ENCODE measurements at places on chromosomes 5 and 9. TPM values are rescaled to one million over a fixed set of nuclear protein-coding genes. Genes with fewer than 3 reads are reported as not detected.

RNF145 gene
- total RNA-seq: 145 TPM

GRCh38 chr5:157888814-157889532 is 30.0 kb upstream of the CLINT1 start:
- H3K36me3 ChIP-seq: no peaks in the 10 kb centered on the region
- no peak for DNase-seq
- no peak overlapping the region for H3K4me3 ChIP-seq

ZNF483 gene
- 2.7 TPM for total RNA-seq

- H3K4me3 ChIP-seq: no peak overlapping the region
- no peak for DNase-seq
- H3K36me3 ChIP-seq: no peaks in the 10 kb centered on the region
Observed at GRCh38 chr5:179120951-179121666, 60.9 kb downstream of the ZNF354C start.
